Renal pelvis (tissue), 12 donors: ENCODE measurements at places on chromosomes 7 and 10. TPM values are rescaled to one million over a fixed set of nuclear protein-coding genes. Genes with fewer than 3 reads are reported as not detected.

The CTTNBP2 gene
- 36.0 TPM for polyA plus RNA-seq

The KAZALD1 gene
- 10.1 TPM for polyA plus RNA-seq

The MEIG1 gene
- polyA plus RNA-seq, result 2.2 TPM

The TYW1B gene
- 2.8 TPM for polyA plus RNA-seq

DNA sequence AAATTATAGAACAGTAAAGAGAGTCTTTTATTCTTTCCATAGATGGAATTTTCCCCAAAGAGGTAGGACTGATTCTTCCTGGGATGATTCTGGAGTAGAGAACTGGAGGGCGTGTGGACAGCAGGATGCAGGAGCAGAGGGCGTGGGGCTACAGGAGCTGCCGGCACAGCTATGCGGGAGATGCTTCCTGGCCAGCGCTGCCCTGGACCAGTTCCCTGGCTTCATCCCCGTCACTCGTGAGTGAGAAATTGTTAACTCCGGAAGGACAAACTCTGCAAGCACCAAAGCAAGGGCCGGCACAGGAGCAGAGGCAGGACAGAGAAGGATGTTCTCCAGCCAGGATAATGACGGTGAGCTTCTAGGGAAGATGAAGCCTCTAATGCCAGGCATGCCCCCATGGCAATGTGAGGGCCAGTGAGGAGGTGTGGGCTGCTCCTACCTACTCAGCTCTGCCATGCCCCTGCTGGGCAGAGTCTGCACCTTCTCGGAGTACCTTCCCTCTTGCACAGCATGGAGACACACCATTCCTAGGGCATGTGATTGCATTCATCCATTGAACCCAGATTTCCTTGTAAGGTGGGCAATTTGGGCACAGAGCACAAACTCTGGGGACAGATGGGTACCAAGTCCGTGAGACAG is 760.9 kb upstream of the IGFBP3 start:
- DNase-seq, result no peak

DNA sequence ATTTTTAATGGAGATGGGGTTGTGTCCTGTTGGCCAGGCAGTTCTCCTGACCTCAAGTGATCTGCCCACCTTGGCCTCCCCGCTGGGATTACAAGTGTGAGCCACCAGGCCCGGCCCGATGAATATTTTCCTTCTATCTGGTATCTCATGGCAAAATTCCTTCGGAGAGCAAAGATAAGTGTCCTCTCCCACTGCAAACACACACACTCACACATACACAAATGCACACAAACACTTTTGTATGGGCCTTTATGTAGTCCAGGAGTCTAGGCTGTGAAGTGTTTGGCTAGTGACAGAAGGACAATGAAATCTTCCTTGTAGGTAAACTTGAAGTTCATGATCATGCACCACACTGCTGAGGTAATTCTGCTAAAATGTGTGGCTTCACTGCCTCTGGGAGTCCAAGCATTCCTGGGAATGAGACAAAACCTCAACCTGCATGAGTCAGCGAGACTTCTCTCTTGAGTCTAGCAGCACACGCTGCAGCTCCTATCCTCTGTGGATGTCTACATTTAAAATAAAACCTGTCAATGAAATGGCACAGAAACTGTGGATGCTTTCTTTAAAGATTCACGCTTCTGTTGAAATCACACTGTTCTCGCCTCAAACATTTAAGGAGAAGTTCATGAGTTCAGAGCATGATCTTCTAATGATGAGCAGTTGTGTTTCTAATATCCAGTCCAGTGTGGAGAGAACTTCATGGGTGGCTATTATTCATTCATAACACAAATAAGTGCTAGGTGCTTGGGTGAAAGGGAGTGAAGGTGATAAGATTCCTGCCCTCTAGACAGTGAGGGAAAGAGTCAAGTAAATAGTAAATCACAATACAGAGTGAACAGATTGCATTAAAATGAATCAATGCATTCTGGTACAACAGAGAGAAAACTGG is 96.5 kb downstream of the NRP1 start:
- DNase-seq, result no peak

- DNase-seq, result peak; percentile 96
Observed at GRCh38 chr10:76282061-76283025, 850.9 kb downstream of the LRMDA start.

DNA sequence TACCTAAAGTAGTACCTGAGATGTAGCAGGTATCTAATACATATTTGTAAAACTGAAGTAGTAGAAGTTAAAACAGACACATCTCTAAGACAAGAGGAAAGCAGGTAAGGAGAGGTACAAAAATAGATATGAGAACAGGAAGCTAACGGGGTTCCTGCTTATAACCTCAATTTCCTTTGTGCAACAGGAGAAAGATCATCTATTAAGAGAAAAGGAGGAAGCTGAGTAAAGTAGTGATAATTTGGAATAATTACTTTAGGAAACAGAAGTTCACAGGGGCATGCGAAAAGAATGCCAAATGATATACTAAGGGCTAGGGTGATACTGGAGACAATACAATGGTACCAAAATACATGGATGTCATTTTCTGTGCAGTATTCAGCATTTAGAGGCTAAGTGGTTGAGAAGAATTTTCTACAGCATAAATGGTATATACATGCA is 108.7 kb downstream of the NRBF2 start:
- DNase-seq, result no peak

- no peak for DNase-seq
Observed at GRCh38 chr10:44854693-44855350, 56.3 kb upstream of the TMEM72 start.

DNA sequence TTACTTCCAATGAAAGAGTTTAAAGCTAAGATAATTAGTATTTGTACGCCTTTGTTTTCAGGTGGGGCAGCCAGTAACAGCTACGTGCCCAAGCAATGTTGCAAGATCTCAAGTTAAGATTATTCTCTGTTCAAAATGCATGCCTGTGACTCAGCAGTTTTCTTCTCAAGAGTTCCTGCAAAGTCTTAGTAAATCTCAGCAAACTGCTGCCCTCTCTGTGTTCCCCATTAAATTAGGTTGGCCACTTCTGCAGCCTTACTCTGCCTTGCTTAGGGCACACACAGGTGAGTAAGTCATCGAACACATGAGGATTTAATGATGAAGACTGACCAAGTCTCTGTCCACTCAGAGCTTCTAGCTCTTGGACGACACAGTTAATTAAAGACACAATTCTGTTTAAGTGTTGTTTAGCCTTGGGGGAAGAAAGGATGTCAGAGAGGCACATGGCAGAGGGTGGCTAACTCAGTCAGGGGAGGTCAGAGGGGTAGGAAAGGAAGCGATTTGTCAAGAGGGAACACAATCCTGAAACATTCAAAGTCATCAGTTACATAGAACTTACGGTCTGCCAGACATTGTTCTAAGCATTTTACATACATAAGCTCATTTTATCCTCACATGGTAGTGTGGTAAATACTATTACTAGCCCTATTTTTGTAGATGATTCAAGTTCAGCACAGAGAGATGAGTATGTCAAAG is 20.2 kb upstream of the SLC35G1 start:
- no peak for DNase-seq

DNA sequence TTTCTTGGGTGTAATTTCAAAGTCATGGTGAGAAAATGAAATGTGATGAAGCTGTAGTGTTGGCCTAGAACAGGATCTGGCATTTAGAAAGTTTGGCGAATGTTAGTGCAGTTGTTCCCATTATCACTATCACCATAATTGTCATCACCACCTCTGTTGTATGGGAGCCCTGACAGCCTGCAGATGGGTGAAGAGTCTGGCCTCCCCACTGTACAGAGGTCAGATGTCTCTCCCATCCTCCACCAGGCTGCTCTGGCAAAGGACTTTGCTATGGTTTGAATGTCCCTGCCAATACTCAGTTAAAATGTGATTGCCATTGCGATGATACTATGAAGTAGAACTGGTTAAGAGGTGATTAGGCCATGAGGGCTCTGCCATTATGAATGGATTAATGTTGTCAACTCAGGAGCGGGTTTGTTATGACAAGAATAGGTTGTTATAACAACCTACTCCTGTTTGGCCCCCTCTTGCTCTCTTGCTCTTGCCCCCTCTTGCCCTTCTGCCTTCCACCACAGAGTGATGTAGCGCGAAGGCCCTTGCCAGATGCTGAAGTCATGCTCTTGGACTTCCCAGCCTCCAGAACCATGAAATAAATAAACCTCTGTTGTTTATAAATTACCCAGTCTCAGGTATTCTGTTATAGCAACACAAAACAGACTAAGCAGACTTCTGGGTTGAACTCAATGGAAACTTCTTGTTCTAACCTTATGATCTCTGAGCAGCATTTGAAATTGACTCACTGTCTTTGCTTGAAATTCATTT is 90.0 kb downstream of the GRK5 start:
- no peak for DNase-seq

GRCh38 chr10:30759423-30759822 is 129.9 kb upstream of the LYZL2 start:
- no peak for DNase-seq

DNA sequence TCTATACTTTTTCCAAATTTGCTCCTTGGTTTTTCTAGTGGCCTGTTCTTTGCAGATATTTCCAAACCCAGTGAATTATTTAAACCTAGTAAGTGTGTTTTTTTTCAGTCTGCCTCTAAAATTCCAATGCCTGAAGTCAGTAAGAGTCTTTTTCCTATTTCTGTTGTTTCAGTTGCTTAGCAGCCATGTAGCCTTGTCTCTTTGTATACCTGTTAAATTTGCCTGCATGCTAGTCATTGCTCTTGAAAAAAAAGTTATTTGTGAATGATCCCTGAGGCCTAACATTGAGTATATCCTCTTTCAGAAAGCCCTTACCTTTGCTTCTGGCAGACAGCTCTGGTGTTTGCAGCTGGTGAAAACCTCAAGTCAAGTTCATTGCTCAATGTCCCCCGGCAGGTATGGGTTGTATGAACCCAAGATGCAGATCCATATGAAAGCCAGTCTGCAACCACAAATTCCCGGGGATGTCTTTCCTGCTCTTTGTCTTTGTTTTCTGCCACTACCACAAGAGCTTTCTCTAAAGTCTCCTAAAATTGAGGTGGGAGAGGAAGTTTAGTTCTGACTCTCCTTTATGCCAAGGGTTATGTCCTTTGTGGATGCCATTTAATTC is 35.7 kb downstream of the CH25H start:
- DNase-seq, result no peak

DNA sequence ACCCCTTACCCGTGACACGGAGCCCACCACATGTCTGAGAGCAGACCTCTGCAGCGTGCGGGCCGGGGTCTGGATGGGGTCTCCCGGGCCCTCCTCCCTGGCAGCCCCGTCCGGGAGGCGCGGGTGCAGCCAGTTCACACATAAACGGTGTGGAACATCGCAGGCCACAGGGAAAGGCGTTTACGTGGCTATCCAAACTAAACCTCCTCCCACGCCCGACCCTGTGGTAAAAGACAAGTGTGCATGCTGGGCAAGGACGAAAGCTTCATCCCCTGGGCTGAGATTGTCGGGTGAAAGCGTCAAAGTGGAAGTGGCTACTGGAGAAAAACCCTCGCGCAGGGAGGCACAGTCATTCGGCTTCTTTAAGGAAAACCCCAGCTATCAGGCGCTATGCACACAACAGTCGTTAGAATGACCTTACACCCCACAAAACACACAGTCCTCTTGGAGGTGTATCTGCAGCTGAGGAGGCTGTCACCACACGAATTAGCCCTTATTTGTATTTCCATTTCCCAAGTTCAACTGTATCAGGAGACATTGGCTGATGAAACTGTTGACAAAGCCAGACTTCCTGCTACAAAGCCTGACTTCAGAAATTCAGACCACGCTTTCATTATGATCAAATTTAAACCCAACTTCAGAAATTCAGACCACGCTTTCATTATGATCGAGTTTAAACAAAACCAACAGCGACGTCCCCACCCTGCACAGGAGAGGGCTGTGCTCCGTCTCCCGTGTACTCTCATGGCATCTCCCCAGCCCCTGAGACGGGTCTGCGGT is 15.3 kb downstream of the GPER1 start:
- no peak for DNase-seq

DNA sequence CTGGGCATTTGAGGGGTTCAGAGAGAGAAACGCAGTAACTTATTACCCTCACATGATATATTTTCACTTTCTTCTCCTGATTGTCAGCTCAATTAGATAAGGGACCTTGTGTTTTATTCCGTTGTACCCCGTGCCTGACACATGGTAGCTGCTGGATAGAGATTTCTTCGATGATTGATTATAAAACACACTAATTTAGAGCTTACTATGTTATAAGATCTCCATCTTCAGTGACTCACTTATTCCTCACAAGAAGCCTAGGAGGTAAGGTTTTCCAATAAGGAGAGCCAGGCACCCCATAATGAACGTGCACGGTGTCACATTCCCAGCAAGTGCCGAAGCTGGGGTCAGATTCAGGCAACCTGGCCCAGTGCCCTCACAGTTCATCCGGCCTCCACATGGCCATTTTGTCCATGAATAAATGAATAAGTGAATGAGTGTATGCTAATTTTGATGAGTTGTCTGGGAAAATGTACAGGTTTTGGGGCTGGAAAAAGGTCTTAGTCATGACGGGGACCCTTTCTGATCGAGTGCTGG is 138.1 kb upstream of the CDCA7L start:
- DNase-seq, result no peak

- DNase-seq, result no peak
Observed at GRCh38 chr7:122672536-122672935, 26.4 kb downstream of the RNF133 start.

GRCh38 chr7:135653340-135654080 is 8.8 kb upstream of the STMP1 start:
- DNase-seq, result peak; percentile 52

DNA sequence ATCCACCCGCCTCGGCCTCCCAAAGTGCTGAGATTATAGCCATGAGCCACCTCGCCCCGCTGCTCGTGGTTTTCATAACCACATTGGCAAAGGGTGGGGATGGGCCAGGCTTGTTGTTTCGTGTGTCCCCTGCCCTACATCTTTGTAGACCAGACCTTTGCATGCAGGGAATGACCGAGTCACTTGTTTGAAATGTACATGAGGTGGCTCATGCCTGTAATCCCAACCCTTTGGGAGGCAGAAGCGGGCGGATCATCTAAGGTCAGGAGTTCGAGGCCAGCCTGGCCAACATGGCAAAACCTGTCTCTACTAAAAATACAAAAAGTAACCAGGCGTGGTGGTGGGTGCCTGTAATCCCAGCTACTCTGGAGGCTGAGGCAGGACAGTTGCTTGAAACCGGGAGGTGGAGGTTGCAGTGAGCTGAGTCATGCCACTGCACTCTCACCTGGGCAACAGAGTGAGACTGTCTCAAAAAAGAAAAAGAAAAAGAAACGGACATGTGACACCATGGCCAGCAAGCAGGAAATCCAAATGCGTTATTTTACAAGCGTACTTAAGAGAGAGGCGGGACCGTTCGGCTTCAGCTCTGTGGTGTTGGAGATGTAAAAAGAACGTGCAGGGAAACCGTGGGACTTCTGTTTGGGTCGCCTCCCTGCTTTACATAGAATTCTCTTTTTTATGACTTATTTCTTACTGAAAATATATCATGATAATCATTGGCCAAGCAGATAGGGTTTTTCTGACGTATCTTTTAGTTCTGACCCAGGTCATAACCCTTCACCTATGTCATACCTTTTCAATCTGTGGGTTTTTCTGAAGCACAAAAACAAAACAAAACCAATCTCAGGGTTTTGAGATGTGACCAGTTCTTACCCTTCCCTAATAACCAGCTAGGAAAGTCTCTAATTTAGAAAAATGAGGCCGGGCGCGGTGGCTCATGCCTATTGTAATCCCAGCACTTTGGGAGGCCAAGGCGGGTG is 45.1 kb downstream of the WIPI2 start:
- DNase-seq, result no peak
